Stimulated activated CD8-positive, alpha-beta memory T cell treated with anti-CD3 and anti-CD28 coated beads, Interleukin-7, amount 100 ng/mL, for 4 hours (primary cell): ENCODE measurements at places on chromosomes 6 and 20.

- DNase-seq = no peak
Measured at GRCh38 chr20:46640536-46641311, 10.5 kb downstream of the SLC13A3 start.

GRCh38 chr6:136525586-136526195 lies 24.5 kb downstream of the MAP7 start:
- DNase-seq = no peak

GRCh38 chr6:43405354-43405753 lies 22.0 kb upstream of the ABCC10 start:
- no peak for DNase-seq

DNA sequence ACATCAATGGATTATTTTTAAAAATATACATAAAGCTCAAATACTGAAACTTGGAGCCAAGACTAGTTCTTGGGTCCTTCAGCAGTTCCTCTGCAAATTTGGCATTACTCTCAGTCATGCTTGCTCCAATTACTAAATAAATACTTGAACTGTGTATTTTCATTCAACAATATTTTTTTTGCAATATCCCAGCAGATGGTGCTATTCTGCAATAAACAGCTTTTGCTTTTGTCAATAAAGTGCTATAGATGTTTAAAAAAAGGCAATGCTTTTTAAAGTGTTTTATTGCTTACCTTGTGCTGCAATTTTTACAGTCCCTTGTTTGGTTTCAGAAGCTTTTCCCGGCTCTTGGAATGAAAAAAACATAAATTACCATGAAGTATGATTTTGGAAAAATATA lies 243.4 kb downstream of the TRDN start:
- DNase-seq = no peak

GRCh38 chr6:9834233-9834632 lies 580.6 kb downstream of the TFAP2A start:
- no peak for DNase-seq

DNA sequence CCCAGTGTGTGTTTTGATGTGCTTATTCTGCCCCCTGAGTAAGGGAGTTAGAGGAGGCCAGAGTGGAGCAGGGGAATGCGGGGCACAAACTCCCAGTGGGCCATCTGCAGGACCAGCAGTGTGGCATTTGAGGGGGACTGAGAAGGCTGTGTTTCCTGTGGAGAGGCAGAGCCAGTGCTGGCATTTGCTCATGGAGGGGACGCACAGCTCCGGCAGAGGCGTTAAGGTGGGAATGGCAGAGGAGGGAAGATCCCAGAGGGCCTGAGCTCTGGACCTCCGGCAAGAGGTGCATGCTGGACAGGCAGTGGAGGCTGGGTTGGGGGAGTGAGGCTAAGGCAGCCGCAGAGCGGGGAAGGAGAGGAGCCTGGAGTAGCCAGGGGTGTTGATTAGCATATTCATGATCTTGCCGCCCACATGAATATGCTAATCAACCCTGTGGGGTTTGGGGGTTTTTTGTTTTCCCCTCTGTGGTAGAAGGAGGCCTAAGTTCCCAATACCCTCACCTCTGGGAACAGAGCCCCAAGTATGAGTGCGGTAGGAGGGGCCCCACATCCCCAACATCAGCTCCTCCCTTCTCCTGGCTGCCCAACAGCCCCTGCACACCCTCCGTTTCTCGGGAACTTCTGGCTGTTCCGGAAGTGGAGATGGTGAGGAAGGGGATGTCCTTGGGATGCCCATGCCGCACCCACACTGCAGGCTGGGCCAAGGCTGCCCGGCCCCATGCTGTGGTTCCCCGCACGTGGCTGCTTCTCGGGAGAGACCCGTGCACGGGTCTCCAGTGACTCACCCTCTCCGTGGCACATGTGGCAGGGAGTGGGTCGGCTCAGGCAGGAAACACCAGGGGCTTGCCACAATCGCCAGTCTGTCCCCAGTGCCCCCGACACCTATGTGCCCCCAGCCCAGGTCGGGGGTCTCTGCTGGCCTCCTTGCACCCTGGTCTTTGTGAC lies 33.8 kb downstream of the DLGAP4 start:
- no peak for DNase-seq

DNA sequence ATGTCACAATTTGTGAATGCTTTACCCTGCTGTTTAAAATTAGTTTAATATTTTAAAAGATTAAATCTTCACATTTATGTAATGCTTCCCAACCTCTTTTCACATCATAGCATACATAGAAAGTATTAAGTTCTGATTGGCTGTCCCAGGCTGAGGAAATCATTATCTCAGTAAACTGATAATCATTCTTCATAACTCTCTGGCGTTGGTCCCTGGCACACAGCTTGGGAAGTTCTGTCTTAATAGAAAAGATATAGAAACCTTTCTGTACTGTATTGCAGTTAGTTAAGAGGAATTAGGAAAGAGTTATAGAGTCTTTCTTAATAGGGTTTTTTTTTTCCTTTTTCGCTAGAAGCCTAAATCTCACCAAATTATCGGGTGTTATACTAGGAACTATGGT lies 85.4 kb downstream of the CBFA2T2 start:
- DNase-seq = no peak

- no peak for DNase-seq
Measured at GRCh38 chr6:24931718-24932691, 3.8 kb downstream of the RIPOR2 start.

GRCh38 chr20:19945732-19946670 lies 71.2 kb upstream of the NAA20 start:
- DNase-seq = no peak

DNA sequence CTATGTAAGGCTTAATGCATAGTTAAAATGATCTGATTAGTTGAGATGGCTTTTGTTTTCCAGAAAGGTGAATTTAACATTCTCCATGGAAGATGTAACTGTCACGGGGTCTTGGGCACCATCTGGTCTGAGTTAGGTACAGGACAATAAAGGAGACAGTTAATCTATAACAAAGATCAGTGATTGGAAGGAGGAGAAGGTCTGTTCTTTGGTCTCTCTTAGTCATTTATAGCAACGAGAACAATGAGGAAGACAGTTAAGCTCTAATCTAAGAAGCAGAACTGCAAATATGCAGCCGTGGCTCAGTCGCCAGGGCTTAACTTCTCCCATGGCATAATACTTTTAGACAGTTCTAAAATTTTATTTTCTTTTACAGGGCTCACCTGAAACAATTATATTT lies 405.5 kb upstream of the SULF2 start:
- no peak for DNase-seq

GRCh38 chr6:157634546-157634945 lies 188.5 kb upstream of the SNX9 start:
- DNase-seq = no peak

- no peak for DNase-seq
Measured at GRCh38 chr6:137191670-137192069, 18.2 kb upstream of the IL22RA2 start.

DNA sequence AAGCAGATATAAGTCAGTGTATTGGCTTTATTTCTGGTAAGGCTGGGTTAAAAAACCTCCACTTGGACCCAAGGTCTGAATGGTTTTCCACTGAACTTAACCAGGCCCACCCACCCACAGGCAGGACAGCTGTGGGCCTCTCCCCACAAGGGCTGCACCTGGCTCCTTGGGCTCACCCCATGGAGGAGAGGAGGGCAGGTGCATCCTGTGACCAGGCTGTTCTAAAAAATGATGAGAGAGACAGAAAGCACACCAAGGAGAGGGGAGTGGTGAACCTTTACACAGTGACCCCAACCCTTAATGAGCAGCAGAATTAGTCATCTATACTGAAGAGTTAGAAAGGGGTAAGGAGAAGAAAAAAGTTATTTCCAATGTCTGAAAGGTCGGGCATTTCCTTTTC lies 34.5 kb upstream of the DUSP22 start:
- DNase-seq = no peak
